ENCODE measurements at places on chromosomes 3 and 15.
A peak's percentile ranks its signal among the peaks of the same experiment; 100 is the strongest.

DNA sequence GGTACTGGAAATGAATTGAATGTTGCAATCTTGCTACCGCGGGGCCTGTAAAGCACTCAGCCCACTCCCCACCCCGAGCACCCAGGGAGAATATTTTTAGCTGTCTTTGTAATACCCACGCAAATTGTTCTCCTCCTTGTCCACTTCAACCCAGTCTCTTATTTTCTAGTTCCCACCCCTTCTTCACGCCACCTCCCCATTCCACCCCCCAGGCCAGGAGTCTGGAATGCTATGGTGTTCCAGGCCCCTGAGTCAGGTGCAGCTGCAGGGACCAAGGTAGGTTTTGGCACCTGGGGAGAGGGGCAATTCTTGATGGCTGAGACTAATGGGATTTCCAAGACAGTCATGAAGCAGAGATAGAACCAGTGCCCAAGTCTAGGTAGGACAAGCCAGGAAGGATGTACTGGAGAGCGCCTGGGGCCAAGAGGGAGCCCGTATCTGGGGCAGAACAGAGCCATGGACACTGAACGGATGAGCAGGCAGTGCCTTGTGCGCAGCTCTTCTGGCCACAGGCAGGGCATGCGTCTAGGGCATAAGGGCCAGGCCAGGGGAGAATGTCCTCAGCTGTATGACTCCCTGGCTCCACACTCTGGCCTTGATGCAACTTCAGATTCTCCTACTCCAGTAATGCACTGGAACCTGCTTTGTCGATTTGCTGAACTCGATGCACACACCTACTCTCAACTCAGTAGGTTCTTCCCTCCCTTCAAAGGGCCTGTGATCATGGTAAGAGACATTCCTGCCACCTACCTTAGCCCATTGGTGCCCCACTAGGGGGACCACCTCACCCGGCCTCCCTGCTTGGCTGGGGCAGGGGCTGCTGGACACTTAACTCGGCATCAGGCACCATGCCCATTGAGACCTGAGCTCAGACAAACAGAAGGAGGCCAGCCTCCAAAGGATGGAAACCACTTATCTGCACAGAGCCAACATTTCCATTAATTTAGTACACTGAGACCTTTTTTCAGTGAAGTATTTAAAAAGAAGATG lies 34.6 kb upstream of the MAGEF1 start:
- no peak for DNase-seq

- peak; percentile 45 for DNase-seq
Measured at GRCh38 chr3:195718477-195718984, 2.2 kb upstream of the MUC20 start.

- DNase-seq, result no peak
Measured at GRCh38 chr3:40398346-40398745, 11.4 kb downstream of the ENTPD3 start.

- DNase-seq, result no peak
Measured at GRCh38 chr3:52705438-52705687, 228 bp downstream of the GLT8D1 start.

GRCh38 chr3:78698431-78698830 lies 1069.4 kb downstream of the ROBO1 start:
- DNase-seq, result no peak

DNA sequence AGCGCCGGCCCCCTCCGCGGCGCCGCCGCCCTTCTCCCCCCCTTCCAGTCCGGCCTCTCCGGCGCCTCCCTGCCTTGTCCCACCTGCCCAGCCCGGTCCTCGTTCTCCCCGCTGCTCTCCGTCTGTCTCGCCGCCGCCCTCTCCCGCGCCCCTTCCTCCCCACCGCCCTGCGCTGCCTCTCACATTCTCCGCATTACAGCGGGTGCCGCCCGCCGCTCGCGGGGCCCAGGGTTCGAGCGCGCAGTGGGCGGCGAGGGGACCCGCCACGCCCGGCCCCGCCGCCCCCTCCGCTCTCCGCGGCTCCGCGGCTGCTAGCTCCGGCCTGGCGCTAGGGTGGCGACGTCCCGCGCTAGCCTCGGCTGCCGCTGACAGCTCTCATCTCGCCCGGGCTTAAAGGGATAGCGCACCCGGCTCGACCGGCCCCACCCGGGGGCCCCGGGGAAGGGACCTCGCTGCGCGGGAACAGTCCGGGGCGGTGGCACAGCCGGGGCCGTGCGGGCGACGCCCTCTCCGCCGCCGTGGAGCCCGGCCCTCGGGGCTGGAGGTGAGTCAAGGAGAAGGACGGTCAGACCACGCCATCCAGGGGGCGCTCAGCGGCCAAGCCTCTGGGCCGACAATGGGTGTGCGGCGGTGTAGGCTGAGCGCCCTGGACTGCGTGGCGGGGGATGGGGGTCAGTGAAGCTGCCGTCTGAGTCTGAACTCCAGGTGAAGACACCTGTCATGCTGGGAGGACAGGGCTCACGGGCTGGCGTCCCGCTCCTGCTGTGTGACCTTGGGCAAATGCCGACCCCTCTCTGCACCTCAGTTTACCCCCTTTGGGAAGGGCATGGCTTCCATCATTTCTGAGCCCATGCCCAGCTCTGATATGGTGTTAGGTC lies 187.4 kb upstream of the LINGO1 start:
- DNase-seq, result no peak

GRCh38 chr3:139117136-139117675 lies 72.5 kb upstream of the PRR23C start:
- DNase-seq, result no peak

- DNase-seq, result no peak
Measured at GRCh38 chr15:50506121-50506520, 40.3 kb downstream of the USP50 start.

- no peak for DNase-seq
Measured at GRCh38 chr3:130955481-130955880, 61.6 kb downstream of the ATP2C1 start.

DNA sequence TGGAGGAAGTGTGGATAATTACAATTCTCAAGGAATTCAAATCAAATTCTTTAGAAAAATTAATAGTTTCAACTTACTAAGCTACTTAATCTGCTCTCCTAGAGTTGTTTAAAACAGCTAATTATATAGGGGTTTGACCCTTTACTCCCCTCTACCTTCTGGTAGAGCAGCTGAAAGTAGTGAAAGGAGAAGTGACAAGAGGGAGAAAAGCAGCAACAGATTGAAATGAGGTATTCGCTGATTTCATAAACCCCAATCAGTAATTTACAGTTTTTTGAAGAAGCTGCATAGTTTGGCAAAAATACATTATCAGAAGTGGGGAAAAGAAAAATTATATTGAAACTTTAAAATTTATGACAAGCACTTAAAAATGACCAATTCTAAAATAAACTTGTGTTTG lies 52.8 kb downstream of the ZMAT3 start:
- no peak for DNase-seq

DNA sequence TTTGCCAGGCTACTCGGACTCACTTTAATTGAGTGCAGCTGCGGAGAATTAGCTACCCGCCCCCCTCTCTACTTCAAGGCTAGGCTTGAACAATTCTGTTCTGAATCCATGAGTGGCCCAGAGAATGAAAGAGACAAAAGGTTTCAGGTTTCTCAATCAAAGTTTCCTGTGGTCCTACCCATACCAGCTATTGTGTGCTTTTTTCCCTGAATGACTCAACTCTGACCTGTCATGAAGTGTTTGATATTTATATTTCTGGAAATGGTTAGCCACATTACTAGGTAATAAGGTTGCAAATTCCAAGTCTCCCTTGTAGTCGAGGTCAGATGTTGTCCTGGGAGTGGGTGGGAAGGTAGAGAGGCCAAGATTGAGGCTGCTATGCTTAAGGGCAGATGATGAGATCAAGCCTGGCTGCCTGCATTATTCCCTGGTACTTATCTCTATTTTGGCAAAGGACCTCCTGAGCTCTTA lies 392.7 kb upstream of the TBL1XR1 start:
- no peak for DNase-seq

DNA sequence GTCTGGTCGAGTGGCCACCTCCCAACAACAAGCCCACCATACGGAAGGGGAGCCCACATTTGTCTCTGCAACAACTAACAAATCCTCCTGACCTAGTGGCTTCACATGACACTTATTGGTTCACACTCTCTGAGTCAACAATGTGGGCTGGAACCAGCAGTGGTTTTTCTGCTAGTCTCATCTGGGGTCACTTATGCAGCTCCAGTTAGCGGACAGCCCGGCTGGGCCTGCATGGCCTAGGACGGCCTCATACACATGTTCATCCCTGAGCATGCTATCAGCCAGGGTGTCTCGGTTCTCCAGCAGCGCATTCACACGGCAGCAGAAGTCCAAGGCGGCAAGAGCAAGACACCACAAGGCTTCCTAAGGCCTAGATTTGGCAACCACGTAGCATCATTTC lies 281.7 kb downstream of the XXYLT1 start:
- no peak for DNase-seq

DNA sequence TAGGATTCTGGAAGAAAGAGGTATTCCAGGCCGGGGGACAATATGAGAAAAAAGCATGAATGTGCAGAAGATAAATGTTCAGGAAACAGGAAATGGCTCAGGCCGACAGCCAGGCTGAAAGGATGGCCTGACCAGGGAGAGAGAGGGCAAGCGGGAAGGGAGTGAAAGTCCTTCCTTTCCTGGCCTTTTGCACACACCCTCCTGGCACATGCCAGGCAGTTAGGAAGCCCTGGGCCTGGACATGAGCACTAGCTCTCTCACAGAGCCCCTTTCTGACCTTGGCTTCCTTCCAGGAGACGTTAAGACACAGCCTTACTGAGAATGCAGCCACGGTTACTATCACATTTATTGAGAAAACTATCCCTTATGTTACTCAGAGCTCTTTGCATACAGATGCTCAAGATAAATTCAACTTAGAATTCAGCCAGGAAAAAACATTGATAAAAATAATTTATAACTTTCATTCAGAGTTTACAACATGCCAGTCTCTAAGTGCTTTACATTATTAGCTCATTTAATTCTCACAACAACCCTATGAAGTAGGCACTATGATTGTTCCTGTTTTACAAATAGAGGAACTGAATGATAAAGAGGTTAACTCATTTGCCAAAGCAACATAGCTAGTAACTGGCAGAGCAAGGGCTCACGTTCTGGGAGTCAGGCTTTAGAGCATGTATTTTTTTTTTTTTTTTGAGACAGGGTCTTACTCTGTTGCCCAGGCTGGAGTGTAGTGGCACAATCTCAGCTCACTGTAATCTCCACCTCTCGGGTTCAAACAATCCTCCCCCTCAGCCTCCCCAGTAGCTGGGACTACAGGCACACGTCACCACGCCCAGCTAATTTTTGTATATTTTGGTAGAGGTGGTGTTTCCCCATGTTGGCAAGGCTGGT lies 39.4 kb upstream of the SMAD3 start:
- no peak for DNase-seq

DNA sequence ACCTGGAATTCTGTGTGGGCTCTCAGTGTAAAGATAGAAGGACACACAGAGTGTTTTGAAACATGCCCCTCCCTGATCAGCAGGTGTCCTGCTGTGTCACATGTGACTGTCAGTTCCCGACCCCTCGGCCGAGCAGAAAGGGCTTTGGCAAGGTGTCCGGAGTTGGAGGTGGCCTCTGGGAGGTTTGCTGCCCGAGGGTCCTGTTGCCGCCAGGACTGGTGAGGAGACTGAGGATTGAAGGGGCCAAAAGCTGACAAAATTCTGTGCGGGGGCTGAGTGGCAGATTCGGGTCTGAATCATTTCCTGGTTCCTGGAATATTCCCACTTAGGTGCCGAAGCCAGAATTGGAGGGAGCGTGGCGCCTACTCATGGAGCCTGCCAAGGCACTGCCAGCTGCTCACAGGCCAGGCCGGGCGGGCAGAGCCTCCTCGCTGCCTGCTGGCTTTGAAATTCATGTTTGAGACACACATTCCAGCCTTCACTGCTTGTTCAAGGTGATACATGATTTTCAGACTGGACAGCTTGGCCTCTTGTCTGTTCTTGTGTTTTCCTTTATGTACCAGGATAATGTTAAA lies 83.8 kb downstream of the APBA2 start:
- DNase-seq, result no peak

Measured in activated effector memory CD4-positive, alpha-beta T cell treated with anti-CD3 and anti-CD28 coated beads, Interleukin-2, amount 50 U/mL, for 16 hours (primary cell).